ENCODE measurements at places on chromosomes 12 and 14.

- no peak for DNase-seq
These were observed 209.7 kb downstream of the BCAT1 start for GRCh38 chr12:24739106-24739779.

DNA sequence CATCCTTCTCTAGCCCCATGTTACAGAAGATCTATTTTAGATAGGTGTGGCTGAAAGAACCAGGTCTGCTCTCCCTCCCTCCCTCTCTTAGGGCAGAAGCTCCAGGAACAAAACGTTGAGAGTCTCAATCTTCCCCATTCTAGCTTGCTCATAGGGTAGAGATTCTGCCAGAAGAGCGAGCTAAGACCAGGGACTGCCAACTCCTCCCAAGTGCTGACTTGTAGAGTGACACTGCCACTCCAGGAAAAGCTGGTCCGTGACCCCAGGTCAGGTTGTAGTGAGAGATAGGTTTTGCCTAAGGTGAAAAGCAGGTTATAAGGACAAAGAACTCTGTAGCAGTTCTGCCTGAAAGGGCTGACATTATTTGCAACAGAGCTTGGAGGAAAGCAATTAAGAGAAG lies 73.4 kb downstream of the INSM2 start:
- DNase-seq, result no peak

GRCh38 chr12:19712041-19712440 lies 272.7 kb downstream of the AEBP2 start:
- peak; percentile 94 for DNase-seq

- peak; percentile 91 for DNase-seq
These were observed 124.4 kb downstream of the RAD51B start for GRCh38 chr14:67943947-67944346.

- no peak for DNase-seq
These were observed 65.0 kb downstream of the HECTD1 start for GRCh38 chr14:31142455-31143087.

- DNase-seq, result no peak
These were observed 77.5 kb downstream of the TGFB3 start for GRCh38 chr14:75904311-75904710.

GRCh38 chr14:76298896-76299295 lies 77.0 kb upstream of the ESRRB start:
- DNase-seq, result no peak

- no peak for DNase-seq
These were observed 64.6 kb downstream of the SLC24A4 start for GRCh38 chr14:92387578-92387977.

DNA sequence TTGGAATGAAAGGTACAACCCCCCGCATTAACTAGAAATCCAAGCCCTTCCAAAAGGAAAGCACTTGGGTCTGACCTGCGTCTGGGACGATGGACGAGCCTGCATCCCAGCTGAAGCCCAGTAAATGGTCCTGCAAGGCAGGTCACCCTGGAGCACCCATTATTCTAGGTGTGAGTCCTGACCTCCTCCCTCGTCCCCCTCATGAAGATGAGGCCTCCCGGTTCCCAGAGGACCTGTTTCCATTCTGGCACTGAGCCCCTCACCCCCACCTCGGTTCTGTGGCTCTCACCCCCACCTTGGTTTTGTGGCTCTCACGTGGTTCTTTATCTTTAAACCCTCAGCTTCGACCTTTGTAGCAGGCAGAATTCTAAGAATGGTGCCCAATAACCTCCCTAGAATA lies 7.3 kb downstream of the IFI27 start:
- DNase-seq, result no peak

GRCh38 chr12:104470521-104470920 lies 13.8 kb downstream of the CHST11 start:
- no peak for DNase-seq

DNA sequence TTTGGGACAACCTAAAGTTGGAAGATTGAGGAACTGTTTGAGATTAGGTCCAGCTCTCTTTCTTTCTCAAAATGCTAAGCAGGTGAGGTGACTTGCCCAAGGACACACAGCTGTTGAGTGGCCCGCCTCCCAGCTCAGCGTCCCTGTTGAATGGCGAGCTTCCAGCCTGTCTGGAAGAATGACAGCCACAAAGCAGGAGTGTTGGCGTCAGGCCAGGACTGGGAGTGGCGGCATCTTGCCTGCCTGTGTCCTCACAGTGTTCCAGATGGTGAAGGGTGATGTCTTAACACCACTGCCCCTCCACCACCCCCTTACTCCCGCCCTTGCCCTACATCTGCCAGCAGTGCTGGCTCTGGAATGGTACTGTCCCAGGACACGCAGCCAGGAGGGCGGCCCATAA lies 4.4 kb upstream of the CEBPE start:
- DNase-seq, result no peak

DNA sequence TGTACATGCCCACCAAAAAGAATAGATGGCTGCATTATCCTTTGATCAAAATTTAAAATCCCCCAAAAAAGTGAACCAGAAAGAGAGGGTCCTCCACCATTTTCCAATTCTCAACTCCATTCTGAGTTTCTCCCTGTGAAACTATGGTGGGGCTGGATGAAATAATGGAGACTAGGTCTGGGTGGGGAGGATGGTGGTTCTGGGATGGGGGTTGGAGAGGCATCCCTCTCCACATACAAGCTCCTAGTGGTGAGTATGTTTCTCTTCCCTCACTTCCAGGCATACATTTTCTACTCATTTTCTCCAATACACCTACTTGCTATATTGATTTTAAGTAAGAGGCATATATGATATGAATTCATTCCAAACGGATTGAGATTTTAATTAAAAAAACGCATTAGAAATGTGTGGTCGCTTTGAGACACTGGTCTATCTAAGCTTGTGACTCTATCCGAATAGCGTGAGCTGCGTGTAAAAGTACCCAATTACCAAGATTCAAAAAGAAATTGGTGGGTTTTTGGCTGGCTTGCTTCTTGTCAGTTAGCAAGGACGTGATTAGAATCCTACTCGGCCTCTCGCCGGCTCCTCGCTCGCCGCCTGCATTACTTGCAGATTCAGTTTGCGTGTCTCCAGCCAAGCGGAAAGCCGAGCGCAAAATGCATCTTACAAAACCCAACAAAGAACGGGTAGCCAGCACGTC lies 3.4 kb downstream of the ASCL1 start:
- DNase-seq, result no peak

GRCh38 chr12:57008178-57008577 lies 1.8 kb upstream of the ZBTB39 start:
- peak; percentile 73 for DNase-seq

- DNase-seq, result no peak
These were observed 192.5 kb downstream of the ADGRD1 start for GRCh38 chr12:131146173-131146675.

DNA sequence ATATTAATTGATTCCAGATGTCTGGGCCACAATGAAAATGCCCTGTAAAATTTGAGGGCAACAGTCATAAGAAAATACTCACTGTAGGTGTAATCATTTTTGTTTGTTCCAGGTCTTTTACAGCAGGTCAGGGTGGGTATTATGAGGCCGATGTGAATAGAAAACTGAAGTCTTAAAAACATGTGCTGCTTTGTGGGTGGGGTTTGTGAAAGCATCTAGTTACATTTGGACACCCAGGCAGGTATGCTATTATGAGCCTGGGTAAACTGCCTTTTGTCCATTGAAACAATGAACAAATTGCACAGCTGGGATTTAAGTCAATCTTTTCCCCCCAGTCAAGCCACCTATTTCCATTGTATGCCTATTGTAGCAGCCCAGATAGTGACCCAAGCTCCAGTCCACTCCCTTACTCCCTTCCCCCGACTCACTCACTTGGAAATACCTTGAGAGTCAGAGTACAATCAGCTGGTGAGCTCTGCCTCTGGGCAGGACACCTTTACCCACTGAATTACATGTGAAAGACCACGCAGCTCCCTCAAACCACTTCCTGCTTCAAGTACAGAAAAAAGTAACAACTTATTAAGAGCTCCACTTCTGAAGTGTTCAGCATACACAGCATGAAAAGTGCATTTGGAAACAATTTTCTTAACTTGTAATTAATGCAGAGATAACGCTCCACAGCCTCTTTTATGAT lies 1.8 kb downstream of the IGF1 start:
- DNase-seq, result no peak

DNA sequence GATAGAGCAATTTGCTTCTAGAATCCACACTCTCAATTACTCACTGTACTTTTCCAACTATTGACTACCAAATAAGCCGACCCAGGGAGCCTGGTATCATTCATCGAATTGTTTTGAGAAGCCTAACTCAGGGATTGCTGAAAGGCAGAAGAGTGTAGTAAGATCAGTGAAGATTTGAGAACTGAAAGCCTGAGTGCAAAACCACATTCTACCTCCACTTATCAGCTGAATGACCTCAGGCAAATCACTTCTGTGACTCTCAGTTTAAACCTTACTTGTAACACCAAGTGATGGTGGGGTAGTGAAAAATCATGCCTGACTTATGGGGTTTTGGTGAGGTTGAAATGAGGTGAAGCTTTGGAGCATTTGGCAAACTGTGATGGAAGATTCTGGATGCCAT lies 126.1 kb upstream of the MAX start:
- DNase-seq, result no peak

DNA sequence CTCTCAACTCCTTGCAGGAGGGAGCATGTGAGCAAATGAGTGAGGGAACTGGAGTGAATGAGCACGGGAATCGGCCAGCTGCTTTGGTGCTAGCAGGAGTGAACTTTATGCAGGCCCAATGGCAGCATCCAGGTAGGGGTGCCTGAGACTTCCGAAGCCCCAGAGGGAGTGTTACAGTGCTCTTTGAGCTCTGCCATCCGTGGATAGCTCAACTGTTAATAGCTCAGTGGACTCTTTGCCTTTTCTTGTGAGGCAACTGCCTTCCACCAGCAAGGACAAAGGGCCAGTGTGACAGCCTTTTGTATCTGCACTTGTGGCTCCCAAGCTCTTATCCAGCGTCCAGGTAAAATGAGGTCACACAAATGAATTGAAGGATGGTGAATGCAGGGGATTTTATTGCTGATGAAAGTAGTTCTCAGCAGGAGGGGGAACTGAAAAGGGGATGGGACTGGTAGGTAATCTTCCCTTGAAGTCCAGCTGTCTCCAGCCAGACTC lies 12.9 kb downstream of the CREBL2 start:
- no peak for DNase-seq

- DNase-seq, result no peak
These were observed 88.6 kb downstream of the DDHD1 start for GRCh38 chr14:53064475-53064874.

DNA sequence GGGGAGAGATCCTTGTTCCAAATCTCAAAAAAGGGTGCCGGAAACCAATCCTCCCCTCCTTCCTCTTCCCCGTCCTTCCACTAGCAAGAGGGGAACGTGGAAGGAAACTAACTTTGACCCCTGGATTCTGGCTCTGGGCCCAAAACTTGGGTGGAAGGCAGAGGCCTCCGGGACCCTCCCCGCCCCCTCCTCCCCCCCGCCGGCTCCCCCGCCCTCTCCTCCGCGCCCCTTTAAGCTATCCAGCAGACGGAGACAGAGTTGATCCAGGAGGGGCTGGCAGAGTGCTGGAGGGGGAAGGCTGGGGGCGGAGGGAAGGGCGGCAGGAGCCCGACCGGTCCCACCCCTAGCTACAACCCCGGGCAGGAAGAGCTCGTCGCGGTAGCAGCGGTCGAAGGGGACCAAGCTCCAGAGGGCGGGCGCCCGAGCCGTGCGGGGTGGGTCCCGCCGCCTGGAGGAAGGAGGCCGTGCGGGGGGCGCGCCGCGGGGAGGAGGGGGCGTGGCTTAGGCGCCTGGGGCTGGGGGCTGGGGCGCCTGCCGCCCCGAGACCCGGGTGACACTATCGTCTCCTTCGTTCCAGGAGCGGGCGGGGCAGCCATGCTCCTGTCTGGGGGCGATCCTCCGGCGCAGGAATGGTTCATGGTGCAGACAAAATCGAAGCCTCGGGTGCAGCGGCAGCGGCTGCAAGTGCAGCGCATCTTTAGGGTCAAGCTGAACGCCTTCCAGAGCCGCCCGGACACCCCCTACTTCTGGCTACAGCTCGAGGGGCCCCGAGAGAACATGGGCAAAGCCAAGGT lies at the start of gene NYNRIN:
NYNRIN (plus strand) TSS at position 351 of the 794 bp plus-strand sequence; CDS start at position 595, 244 bp downstream.
- peak; percentile 24 for DNase-seq

- no peak for DNase-seq
These were observed 42.2 kb downstream of the PPFIBP1 start for GRCh38 chr12:27566159-27566558.

GRCh38 chr14:73895939-73896338 lies 9.3 kb downstream of the ZNF410 start:
- no peak for DNase-seq

- DNase-seq, result no peak
These were observed 5.3 kb downstream of the TRMT5 start for GRCh38 chr14:60975551-60975950.

GRCh38 chr12:57332646-57333312 lies 81.8 kb upstream of the STAC3 start:
- no peak for DNase-seq

GRCh38 chr12:125111403-125111802 lies 46.2 kb downstream of the AACS start:
- no peak for DNase-seq

DNA sequence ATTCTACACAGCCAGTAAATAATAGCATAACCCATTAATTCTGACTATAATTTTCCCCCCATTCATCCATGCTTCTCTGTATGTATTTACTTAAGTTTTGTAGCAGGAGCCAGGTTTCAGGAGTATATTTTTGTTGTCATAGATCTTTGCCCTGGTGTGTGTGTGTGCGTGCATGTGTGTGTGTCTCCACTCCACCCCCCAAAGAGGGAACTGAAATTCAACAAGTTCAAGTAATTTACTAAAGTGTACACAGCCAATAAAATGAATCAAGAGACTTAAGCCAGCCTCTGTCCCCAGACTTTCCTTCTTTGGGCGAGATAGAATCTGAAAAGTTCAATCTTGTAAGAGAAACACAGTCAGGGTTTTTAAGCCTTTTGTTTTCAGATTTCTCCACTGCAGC lies 792.0 kb downstream of the MED13L start:
- DNase-seq, result no peak

DNA sequence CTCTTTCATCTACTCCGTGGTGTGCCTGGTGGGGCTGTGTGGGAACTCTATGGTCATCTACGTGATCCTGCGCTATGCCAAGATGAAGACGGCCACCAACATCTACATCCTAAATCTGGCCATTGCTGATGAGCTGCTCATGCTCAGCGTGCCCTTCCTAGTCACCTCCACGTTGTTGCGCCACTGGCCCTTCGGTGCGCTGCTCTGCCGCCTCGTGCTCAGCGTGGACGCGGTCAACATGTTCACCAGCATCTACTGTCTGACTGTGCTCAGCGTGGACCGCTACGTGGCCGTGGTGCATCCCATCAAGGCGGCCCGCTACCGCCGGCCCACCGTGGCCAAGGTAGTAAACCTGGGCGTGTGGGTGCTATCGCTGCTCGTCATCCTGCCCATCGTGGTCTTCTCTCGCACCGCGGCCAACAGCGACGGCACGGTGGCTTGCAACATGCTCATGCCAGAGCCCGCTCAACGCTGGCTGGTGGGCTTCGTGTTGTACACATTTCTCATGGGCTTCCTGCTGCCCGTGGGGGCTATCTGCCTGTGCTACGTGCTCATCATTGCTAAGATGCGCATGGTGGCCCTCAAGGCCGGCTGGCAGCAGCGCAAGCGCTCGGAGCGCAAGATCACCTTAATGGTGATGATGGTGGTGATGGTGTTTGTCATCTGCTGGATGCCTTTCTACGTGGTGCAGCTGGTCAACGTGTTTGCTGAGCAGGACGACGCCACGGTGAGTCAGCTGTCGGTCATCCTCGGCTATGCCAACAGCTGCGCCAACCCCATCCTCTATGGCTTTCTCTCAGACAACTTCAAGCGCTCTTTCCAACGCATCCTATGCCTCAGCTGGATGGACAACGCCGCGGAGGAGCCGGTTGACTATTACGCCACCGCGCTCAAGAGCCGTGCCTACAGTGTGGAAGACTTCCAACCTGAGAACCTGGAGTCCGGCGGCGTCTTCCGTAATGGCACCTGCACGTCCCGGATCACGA lies 2.2 kb downstream of the SSTR1 start:
- DNase-seq, result peak; percentile 42
